Activated naive CD8-positive, alpha-beta T cell treated with anti-CD3 and anti-CD28 coated beads, Interleukin-2, amount 50 U/mL, for 24 hours (primary cell): ENCODE measurements at places on chromosomes 1 and 21.

DNA sequence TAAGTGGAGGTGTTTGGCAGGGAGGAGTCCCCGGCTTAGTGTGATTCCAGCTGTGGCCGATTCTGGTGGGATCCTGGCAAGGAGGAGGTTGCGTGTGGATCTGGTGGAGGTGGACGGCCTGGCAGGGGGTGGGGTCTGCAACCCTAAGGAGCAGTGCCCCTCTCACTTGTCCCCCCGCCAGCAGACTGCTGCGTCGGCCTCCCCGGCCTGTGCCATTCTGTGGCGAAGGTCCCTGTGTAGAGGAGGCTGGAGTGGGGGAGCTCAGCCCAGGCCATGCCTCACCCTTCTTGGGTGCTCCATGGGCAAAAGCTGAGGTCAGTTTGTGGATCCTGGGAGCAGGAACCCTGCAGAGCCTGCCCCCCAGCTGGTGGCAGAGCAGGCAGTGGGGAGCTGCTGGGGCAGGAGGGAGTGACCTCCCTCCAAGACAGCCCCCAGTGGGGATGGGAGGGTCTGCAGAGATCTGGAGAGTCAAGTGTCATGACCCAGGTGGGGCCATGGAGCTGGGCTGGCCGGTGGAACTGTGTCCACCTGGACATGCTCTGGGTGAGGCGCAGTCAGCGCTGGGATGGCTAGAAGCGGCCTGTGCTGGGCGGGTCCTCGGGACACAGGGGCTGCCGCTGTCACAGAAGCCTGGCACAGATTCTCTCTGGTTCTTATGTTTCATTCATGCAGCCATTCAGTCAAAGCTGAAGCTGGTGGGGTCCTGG is 5.3 kb downstream of the MIB2 start:
- DNase-seq, result no peak

GRCh38 chr1:198283222-198283621 is 126.4 kb downstream of the NEK7 start:
- DNase-seq, result no peak

DNA sequence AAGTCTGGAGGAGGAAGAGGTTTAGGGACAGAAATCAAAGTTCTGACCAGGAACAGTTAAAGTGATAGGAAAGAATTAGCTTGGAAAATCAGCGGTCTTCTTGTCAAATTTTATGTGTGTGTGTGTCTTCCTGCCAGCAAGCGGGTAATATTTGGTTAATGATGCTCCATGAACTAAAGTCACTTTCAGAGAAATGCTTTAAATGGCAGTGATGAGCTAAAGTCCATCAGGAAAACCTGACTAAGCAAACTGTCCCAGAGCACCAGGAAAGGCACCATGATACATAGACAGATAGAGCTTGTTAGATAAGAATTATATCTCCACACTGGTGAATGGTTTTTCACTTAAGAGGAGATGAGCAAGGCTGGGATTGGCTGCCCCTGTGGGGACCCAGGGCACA is 10.0 kb upstream of the CDC14A start:
- DNase-seq, result no peak

DNA sequence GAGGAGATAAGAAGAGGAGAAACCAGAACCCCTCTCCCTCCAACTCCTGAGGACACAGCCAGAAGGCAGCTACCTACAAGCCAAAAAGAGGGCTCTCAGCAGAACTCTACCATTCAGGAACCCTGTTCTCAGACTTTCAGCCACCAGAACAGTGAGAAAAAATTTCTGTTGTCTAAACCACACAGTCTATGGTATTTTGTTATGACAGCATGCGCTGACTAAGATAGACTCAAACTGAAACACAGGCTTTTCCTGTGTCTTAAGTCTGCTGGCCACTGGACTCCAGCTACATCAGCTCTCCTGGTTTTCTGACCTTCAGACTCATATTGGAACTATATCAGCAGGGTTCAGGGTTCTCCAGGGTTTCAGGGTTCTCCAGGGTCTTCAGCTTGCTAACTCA is 126.5 kb upstream of the TNFSF4 start:
- no peak for DNase-seq

- no peak for DNase-seq
These were observed 107.2 kb downstream of the PRDM2 start for GRCh38 chr1:13807209-13807608.

DNA sequence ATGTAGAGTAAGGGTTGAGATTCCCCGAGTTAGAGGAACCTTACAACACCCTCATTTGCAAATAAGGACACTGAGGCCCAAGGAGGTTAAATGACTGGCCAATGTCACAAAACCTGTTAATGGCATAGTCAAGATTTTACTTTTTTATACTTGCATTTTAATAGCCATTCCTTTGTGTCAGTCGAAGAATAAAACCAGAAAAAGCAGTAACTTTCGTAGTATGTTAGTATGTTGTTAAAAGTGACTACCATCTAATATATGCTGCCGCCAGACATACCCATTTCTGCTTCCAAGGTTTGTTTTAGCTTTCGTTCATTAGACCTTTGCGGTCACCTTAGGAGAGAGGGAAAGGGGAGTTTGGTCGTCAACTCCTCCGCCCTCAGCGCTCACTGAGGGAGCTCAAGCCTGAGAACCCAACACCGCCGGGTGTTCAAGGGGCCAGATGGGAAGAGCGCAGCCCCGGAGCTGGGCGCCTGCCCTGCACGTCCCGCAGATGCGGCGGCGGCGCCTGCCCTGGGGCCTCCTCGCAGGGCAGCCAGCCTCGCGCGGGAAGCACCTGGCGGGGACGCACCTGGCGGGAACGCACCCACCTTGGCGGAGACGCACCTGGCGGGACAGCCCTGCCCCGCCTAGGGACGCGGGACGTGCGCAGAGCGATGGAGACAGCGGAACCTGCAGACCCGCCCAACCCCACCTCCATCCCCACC is 466 bp downstream of the VPS26C start:
- DNase-seq, result no peak

GRCh38 chr1:226772446-226773139 is 33.5 kb upstream of the ITPKB start:
- DNase-seq, result no peak

GRCh38 chr1:227947676-227948492 is at the start of gene WNT9A:
TSS of gene WNT9A (minus strand) at chr1:227947932. CDS start at chr1:227947887, 45 bp downstream.
- DNase-seq, result no peak

- no peak for DNase-seq
These were observed 1623.3 kb upstream of the B3GALT2 start for GRCh38 chr1:194809665-194810064.

DNA sequence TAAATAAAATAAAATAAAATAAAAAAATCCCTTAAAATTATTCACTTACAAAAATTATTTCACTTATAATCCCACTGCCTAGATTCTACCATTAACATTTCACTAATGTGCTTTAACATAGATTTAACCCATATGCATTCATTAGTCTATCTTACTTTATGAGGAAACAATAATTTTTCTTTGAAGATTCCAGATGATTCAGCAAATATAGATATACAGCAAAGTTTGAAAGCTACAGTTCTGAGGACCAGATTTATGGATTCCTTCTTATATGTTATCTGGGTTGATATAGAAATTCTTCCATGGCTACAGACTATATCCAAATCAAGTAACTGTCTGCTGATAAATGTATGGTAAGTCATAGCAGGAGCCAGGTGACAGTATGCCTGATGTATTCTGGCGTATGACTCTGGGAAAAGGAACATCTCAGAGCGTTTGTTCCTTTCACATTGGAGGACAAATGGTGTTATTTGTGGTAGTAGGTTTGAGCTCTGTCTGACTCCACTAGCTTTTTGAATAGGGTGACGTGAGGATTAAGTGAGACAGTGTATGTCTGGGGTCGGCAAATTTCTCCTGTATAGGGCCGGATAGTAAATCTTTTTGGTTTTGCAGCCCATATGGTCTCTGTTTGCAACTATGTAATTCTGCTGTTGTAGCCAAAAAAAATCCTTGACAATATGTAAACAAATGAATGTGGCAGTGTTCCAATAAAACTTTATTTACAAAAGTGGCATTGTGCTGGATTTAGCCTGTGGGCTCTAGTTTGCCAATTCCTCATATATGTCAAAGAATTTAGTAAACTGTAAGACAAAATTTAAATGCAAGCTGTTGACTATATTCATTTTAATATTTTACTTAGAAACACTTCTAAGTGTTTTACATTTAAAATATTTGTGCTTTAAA is 9.3 kb downstream of the MAP3K21 start:
- DNase-seq, result no peak

- DNase-seq, result no peak
These were observed 22.8 kb upstream of the C2CD2 start for GRCh38 chr21:41976611-41977010.

GRCh38 chr1:36913016-36913415 is 121.3 kb downstream of the GRIK3 start:
- DNase-seq, result no peak

DNA sequence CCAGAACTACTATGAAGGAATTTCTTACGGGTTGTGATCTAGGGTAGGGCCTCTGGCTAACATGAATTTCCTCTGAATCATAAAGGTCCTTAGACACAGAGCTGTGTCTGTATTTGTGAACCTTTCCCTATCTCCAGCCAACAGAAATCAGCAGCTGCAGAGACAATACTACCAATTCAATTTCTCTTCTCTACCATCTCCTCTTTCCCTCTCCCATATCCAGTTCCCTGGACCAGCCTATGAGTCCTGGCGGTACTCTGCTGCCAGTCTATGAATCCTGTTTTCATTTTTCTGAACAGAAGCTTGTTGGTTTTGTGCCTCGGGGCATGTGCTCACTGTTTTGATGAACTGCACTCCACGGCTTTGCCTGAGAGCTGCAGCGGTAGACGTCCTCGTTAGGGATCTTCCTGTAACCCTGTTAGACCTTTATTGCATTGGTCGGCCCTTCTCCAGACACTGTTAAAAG is 458.0 kb upstream of the VAMP3 start:
- DNase-seq, result no peak

DNA sequence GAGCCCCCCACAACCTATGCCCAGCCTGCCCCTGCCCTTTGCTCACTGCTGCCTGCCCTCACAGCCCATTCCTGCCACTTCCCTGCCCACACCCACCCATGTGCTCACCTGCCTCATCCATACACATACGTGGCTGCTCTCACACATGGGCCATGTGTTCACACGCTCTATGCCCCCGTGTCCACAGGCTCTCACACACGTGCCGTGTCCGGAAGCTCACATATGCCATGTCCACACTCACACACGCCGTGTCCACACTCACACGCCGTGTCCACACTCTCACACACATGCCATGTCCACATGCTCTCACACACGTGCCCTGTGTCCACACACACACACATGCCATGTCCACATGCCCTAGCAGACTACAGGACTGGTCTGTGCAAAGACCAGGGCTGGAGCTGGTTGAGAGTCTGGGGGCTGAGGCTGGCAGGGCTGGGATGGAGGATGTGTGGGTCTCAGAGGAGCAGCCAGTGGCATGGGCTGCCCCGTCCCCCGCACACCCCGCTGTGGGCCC is 583 bp upstream of the RNF223 start:
- DNase-seq, result no peak

- no peak for DNase-seq
These were observed 21.3 kb upstream of the PKP1 start for GRCh38 chr1:201261771-201262547.
